Fibroblast of lung (primary cell): ENCODE measurements at places on chromosomes 11 and 22. TPM values are rescaled to one million over a fixed set of nuclear protein-coding genes. Genes with fewer than 3 reads are reported as not detected.

The ROBO4 gene
- total RNA-seq: 0.26 and 0.66 TPM in 2 replicates

The SSH3 gene
- 11.3 and 15.7 TPM in 2 replicates for total RNA-seq

The OR8D1 gene
- not detected in 2 replicates for total RNA-seq

The C22orf31 gene
- 0.17 TPM in 1 of 2 replicates, not detected in the other for total RNA-seq

The NPTXR gene
- total RNA-seq: 1.0 and 2.0 TPM in 2 replicates

The RFPL2 gene
- total RNA-seq: not detected in 2 replicates

The LDHAL6A gene
- not detected in 2 replicates for total RNA-seq

The UVRAG gene
- 19.8 and 22.1 TPM in 2 replicates for total RNA-seq

The OR2AG2 gene
- total RNA-seq: under 0.01 TPM in 2 replicates

The A4GALT gene
- 14.9 and 16.2 TPM in 2 replicates for total RNA-seq

The NXPE2 gene
- under 0.01 TPM in 1 of 2 replicates, not detected in the other for total RNA-seq

The RELT gene
- 0.33 and 0.77 TPM in 2 replicates for total RNA-seq

The ADAMTS15 gene
- total RNA-seq: 23.4 and 24.9 TPM in 2 replicates

The GPR137 gene
- total RNA-seq: 8.2 and 10.9 TPM in 2 replicates

The MS4A13 gene
- total RNA-seq: not detected in 2 replicates

The HYOU1 gene
- 73.7 and 77.3 TPM in 2 replicates for total RNA-seq

The CHRNA10 gene
- 0.50 and 0.51 TPM in 2 replicates for total RNA-seq

The OR8G5 gene
- not detected in 2 replicates for total RNA-seq

The TBX1 gene
- total RNA-seq: not detected in 2 replicates

The NOX4 gene
- total RNA-seq: 0.50 and 0.51 TPM in 2 replicates

The FRMD8 gene
- total RNA-seq: 14.9 and 17.5 TPM in 2 replicates

The LARGE1 gene
- total RNA-seq: 15.2 and 19.2 TPM in 2 replicates

The TRIM66 gene
- 5.6 and 13.7 TPM in 2 replicates for total RNA-seq

The TREH gene
- not detected in 2 replicates for total RNA-seq

The OR52I2 gene
- total RNA-seq: not detected in 2 replicates

The P4HA3 gene
- total RNA-seq: 4.1 and 5.1 TPM in 2 replicates

The NLRP6 gene
- total RNA-seq: not detected in 2 replicates

The KCNC1 gene
- total RNA-seq: under 0.01 TPM in 1 of 2 replicates, not detected in the other

The CD248 gene
- 52.6 and 95.6 TPM in 2 replicates for total RNA-seq

The APBB1 gene
- 56.2 and 73.7 TPM in 2 replicates for total RNA-seq

The ABCC8 gene
- total RNA-seq: not detected in 2 replicates

The OR2D2 gene
- total RNA-seq: 0.26 and 0.33 TPM in 2 replicates

The VPREB1 gene
- not detected in 2 replicates for total RNA-seq
